ENCODE measurements at places on chromosomes 5 and 9. TPM values are rescaled to one million over a fixed set of nuclear protein-coding genes. Genes with fewer than 3 reads are reported as not detected.

The FOXD4 gene
- total RNA-seq = 0.22 TPM

The FAM221B gene
- not detected for total RNA-seq

The SYK gene
- 0.73 TPM for total RNA-seq

The RASGRF2 gene
- total RNA-seq = 13.5 TPM

The B4GALT1 gene
- 38.0 TPM for total RNA-seq

The COL27A1 gene
- total RNA-seq = 1.6 TPM

Measured in CD8-positive, alpha-beta memory T cell (primary cell).